B cell (primary cell): ENCODE measurements at places on chromosomes 1 and 21.

DNA sequence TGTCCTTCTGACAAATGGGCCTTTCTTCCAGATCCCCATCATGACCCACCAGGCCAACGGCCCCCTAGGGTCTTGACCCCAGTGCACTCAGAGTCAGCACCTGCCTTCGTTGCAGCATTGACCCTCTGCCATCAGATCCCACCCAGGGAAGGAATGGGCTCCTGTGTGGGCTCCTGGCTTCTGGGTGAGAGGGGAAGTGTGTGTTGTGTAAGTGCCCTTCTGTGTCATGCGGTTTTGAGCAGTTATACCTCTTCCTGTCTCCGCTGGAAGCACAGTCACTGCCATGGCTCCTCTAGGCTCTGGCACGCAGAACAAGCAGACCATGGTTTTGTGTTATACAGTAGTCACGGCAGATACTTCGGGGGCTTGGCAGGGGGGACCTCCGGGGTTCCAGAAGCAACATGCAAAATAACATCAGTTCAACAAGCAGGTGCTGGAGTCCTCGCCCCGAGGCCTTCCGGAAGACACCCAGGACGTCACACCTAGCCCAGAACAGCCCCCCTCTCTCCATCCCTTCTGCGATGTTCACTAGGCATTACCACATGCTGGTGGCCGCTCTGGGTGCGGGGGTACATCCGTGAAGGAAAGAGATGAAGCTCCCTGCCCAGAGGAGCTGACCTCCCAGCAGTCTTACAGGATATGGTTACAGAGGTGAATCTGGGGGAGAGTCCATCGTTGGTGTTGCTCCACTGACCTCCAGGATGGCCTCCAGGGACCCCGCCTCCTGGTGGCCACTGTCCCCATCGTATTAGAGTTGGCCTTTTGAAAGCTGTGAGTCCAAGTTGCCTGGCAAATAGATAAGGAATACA, 17.4 kb upstream of the KCNAB2 start:
- peak; percentile 86 for DNase-seq

GRCh38 chr1:226548256-226549093, at the start of gene STUM:
STUM (plus strand) TSS chr1:226548764; CDS start chr1:226548905, 141 bp downstream.
- DNase-seq: peak; percentile 57

DNA sequence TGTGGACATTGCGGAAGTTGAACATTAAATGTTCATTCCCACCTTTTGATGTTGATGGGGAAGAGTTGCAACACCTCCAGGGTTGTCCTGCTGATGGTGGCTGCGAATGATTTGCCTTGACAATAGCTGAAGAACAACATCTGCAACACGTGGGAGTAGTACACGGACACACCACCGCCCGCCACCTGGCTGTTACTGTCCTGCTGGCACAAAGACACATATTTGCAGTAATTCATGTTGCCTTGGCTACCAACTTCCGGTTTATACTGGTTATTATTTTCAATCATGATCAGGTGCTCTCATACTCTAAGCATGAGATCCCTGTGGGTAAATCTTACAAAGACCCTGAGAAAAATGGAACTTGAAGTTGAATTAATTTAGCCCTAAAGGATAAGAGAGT, 55.2 kb downstream of the UBR4 start:
- DNase-seq: no peak

DNA sequence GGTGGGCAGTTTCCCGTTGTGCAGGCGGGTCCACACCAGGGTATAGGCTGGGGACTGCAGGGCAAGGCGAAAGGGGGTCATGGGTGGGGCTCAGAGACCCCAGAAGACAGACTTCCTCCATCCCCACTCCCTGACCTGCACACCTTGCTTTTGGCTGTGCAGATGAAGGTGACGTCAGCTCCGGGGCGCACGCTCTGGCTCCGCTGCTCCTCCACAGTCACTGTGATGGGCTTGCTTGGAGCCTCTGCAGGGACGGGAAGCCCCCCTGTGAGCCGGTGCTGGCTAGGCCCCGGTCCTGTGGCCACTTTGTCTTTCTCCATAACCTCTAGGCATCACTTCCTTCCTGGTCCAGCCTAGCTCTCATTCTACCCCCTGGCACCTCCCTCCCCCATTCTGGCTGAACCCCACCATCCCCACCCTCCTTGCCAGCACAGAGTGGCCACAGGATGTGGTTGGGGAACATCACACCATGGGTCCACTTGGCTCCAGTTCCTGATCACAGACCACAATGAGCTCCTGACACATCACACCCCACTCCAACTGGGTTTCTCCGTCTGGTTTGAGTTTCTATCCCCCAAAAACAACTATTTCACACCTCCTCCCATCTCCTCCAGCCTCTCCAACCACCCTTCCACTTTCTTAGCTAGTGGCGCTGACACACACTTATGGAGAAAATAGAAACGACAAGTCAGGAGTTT, 45.2 kb downstream of the LDLRAD2 start:
- DNase-seq: no peak

DNA sequence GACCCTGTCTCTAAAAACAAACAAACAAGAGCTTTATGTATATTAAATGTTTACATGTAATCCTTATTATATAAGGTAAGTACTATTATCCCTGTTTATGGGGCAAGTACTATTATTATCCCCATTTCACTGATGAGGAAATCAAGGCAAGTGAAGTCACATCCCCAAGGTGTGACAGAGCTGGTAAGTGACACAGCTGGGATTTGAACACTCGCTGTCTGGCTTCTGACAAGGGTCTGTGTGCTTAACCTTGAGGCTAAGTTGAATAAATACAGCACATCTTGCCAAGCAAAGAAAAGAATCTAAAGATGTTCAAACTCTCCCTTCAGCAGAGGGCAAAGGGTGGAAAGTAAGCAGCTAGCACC, 167.9 kb upstream of the IRF2BP2 start:
- DNase-seq: peak; percentile 29

DNA sequence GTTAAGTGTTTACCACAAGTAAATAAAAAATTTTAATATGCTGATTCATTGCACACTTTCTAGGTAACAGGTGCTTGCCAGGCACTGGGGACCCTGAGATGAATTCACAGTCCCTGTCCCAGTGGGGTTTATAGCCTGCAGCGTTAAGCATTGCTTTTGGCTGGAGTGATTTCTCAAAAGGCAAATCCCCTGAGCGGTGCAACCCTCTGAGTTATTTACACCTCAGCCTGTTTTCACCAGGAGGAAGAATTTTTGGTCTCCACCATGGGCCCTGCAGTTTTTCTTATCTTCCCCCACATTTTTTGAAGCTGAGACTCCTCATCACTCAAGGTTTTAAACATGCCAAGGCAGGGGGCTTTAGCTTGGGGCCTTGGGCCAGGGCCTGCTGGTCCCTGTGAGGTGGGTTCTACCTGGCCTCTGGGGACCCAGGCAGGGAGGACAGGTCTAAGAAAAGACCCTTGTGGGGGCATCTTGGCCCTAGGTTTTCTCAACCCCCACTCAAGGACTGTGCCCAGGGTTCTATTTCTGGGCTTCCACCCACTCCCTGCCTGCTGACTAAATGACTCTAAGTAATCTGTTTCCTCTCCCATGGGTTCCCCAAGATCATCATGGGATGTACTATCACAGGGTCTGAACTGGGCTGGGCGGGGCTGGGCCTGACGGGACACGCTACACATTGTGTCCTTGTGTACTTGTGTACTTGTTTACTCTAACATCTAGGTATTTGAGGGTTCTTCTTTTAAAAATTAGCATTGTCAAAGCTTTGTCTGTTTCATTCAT, 10.2 kb upstream of the CHIT1 start:
- DNase-seq: no peak

DNA sequence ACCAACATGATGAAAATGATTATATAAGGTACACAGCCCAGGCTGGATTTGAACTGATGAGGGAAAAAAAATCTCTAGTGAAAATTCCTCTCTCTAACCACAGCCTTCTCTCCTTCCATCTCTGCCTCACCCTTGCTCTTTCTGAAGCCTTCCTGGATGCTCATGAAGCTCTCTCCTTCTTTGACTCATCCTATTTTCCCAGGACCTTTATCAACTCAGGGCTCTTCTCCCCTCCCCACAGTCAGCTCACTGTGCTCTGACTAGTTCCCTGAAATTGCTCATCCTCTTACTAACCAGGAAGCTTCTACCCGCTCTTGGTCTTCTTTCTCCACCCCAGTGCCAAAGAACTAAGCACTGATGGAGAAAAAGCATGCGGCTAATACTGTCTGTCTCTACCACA, 46.4 kb upstream of the ERG start:
- DNase-seq: no peak

DNA sequence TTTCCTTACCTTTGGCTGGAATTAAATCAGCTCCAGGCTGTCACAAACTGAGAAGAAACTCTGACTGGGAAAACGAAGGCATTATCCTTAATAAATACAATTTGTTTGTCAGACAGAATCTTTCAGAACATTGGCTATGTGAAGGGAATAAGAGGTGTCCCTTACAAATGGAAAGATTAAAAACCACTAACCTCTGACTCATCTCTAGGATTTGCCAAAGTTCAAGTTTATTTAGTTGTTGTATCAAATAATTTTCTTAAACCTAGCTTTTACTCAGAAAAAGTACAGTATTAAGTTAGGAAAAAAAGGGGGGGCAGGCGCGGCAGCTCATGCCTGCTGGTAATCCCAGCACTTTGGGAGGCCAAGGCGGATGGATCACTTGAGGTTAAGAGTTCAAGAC, 15.7 kb downstream of the SERTAD4 start:
- DNase-seq: no peak

GRCh38 chr1:205286335-205286950, 35.1 kb downstream of the NUAK2 start:
- peak; percentile 72 for DNase-seq

DNA sequence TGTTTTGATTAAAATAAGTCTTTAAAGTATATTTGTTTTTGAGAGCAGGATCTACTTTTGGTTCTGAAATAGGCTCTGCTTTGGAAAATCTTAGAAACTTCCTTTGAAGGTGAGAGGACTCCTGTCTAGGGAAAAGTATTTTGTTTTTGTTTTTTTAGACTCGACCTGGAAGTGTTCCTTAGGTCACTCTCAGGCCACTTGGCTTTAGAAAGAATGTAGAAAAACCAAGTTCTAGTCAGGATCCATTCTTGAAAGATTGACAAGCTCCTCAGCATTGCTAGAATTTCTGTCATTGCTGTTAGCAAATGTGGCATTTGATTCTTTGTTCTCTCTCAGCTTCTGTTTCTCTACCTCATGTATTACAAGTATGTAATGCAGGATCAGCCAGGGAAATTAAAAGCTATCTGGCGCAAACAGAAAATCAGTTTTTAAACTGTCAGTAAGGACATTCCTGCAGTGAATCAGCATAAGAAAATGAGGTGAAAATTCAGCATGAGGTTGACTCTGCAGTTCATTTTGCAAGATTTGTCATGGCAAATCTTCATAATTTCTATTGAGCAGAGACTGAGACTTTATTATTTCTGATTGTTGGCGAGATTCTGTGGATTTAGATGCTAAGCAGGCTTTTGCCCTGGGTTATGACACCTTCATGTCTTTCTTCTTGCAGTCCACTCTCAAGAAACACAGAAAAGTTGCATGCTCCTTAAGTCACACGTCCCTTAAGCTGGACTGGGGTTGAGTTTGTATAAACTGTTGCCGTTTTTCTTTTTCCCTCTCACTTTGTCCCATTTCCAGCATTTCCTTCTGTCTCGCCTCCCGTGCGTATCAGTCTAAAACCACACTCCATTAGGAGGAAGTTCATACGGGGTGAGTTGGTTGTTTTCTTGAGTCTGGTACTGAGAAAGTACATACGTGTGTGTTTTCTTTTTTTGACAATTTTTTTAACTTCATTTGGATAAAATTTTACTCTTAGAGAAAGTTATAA, 12.6 kb downstream of the NTPCR start:
- no peak for DNase-seq

- peak; percentile 95 for DNase-seq
Observed at GRCh38 chr1:38012363-38013226, at the start of gene UTP11. UTP11 (plus strand) TSS chr1:38012734; CDS start chr1:38012803, 69 bp downstream.

GRCh38 chr1:26697431-26697977, 1.7 kb downstream of the ARID1A start:
- DNase-seq: no peak

DNA sequence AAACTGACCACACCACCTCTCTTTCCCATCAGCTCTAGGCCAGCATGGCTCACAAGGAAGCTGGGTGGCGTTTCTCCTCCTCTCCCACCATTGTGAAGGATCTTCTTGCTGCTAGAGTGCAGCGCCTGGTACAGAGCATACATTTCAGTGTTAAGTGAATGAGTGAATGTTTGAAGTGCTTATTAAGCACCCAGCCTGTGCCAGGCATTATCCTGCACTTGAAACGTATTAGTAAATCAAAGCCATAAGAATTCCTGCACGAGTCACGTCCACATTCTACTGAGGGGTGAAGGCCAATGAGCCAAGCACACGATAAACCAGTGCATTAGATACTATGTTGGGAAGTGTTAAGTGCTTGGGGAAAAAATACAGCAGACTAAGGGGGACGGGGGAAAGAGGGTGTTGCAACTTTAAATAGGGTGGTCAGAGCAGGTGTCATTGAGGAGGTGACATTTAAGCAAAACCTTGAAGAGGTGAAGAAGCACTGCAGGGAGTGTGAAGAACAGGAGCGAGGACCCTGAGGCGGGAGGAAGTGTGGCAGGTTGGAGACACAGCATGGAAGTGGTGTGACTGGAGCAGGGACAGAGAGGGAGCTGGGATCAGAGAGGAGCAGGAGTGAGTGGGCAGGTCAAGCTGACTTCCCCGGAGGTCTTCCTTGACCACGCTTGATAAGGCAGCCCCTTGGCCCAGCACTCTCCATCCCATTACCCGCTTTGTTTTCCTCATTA, 48.5 kb upstream of the LRRN2 start:
- DNase-seq: no peak

DNA sequence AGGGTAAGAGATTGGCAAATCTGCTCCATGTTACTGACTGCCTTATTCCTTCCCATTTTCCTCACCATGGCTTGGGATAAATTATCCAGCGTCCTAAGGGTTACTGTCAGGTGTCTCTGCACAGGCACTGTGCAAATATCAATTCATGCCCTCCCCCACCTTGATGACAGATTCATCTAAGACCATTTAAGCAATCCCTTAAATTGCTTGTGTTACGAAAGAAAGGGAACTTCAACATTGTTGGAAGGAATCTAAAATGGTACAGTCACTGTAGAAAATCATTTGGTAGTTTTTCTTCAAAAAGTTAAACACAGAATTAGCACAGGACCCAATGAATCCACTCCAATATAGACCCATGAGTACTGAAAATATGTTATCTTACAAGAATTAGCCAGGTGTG, 17.6 kb upstream of the MTARC2 start:
- no peak for DNase-seq

DNA sequence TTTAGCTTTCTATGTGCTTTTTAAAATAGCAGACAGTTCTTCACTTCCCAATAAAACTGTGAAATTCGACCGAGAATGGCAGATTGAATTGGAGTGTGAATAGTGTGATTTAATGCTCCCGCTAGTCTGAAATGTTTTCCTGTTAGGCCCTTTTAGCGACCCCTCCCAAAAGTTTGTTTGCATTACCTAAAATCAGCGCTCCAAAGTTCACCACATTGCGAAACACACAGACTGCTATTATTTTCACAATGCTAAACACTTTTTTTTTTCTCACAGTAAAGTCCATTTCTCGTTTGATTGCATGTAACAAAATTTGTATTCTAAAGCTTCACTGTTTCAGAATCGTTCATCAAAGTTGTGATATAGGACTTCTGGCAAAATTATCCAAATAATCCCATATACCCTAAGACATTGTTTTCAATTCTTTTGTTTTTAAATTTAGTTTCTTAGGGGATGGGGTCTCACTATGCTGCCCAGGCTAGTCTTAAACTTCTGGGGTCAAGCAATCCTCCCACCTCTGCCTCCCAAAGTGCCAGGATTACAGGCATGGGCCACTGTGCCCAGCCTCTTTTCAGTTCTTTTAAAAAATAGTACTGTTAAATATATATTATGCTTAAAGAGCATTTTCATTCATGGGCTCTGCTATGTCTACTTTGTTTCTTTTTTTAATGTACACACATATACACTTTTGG, 76.5 kb upstream of the USH2A start:
- DNase-seq: no peak

GRCh38 chr21:25559746-25560145, 47.5 kb downstream of the MRPL39 start:
- no peak for DNase-seq
